Kasumi-1 (cell line): ENCODE measurements at places on chromosomes 16 and 17.

DNA sequence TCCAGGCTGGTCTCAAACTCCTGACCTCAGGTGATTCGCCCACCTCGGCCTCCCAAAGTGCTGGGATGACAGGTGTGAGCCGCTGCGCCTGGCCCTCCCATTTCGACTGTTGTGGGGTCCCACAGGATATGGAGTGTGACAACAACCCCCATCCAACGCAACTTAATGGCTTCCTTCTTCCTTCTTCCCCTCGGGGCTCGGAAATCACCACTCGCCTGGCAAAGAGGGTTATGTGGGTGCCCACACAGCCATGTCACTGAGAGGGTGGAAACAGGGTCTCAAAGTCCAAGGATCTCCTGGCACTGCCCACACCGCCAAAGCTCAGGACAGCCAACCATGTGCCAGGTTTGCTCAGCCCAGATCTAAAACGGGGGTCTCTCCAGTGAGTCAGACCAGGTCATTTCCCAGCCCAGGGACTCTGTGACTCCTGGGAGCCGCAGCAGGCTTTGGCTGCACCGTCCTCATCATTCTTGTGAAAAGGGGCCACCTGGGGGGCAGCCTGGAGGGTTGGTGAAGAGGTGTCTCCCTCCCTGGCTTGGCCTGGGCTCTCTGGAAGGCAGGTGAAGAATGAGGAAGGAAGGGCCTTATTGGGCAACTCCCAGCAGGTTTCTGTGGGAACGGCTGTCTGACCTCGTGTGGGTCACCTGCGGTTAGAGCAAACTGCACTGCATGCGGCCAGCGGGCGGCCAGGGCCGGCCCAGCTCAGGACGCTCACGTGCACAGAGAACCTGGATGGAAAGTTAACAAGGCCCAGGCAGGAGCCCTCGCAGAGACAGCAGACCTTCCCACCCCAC, 25.3 kb upstream of the LITAF start:
- no peak for DNase-seq

DNA sequence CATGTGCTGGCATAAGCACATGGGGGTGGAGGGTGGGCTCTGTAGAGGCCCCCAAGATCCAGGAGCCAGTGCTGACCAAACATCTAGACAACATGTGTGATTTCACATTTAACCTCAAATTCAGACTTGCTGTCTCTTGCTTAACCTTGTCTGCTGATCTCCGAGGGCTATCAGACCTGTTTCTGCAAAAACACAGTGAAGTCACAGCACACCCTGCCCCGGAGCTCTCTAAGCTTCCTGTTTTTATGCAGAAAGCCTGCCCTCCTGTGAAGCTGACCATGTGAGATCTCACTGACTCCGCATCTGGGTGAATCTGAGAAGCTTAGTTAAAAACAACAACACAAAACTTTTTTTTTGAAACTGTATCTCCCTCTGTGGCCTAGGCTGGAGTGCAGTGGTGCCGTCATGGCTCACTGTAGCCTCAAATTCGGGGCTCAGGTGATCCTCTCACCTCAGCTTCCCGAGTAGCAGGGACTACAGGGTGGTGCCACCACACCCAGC, 6.6 kb upstream of the DPEP2 start:
- DNase-seq, result peak; percentile 72

DNA sequence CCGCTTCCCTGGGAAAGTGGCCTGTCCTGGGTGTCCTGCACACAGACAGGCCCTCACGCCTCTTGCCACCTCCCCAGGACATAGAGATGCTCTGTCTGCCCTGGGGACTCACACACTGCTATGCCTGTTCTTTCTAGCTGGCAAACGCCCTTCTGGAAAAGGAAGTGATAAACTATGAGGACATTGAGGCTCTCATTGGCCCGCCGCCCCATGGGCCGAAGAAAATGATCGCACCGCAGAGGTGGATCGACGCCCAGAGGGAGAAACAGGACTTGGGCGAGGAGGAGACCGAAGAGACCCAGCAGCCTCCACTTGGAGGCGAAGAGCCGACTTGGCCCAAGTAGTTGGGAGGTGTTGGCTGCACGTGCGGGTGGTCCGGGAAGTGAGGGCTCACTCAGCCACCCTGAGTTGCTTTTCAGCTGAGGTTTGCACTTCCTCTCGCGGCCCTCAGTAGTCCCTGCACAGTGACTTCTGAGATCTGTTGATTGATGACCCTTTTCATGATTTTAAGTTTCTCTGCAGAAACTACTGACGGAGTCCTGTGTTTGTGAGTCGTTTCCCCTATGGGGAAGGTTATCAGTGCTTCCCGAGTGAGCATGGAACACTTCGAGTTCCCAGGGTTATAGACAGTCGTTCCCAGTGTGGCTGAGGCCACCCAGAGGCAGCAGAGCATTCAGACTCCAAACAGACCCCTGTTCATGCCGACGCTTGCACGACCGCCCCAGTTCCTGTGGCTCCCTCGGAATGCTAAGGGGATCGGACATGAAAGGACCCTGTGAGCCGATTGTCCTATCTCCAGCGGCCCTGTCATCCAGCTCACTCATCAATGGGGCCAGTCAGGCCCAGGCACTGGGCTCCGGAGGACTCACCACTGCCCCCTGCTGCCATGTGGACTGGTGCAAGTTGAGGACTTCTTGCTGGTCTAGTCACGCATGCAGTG, 3.5 kb upstream of the RPL13 start:
- peak; percentile 75 for DNase-seq

GRCh38 chr16:23917621-23918020, 81.8 kb downstream of the PRKCB start:
- DNase-seq, result no peak

DNA sequence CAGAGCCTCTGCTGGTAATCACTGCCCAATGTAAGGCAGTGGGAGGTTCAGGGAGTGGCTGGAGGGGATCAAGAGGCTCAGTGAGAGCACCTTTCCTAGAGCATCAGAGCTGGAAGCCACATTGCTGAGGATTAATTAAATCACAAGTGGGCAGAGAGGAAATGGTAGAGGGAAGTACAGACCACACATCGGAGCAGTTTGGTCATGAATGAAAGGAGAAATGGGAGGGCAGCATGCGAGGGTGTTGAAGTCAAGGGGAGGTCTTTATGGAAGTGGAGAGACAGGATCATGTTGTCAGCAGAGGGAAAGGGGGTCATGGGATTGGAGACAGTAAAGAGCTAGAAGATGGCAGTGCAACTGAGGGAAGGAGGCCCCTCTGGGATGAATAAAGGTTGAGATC, 2.3 kb downstream of the CCL17 start:
- peak; percentile 29 for DNase-seq

DNA sequence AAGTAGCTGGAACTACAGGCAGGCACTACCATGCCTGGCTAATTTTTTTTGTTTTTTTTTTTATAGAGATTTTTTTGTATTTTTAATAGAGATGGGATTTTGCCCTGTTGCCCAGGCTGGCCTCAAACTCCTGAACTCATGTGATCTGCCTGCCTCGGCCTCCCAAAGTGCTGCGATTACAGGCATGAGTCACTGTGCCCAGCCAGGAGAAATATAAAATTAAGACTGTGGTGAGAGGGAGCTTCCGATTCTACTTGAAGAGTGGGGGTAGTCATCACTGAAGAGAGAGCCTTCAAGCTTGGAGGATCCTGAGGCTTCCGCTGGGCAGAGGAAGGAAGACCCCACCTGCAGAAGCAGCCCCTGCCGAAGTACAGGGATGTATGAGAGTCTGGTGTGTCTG, 34.4 kb upstream of the RGS9 start:
- DNase-seq, result peak; percentile 77

DNA sequence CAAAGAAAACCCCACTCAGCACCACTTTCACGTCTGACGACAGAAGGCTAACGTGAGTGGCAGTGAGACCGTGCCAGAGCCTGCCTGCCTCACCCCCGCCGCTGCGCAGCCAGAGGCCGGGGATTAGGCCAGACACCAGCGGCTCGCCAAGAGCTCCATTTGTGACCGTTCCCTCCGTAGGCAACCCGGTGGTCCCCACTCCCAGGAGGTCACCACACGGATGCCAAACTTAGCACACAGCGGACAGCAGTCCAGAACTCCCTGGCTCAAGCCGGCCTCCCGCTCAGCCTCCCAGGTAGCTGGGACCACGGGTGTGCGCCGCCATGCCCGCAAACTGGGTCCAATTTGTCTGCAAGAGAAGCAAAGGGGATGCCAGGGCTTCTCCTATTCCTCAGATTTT, 104.6 kb downstream of the ANKRD11 start:
- no peak for DNase-seq

DNA sequence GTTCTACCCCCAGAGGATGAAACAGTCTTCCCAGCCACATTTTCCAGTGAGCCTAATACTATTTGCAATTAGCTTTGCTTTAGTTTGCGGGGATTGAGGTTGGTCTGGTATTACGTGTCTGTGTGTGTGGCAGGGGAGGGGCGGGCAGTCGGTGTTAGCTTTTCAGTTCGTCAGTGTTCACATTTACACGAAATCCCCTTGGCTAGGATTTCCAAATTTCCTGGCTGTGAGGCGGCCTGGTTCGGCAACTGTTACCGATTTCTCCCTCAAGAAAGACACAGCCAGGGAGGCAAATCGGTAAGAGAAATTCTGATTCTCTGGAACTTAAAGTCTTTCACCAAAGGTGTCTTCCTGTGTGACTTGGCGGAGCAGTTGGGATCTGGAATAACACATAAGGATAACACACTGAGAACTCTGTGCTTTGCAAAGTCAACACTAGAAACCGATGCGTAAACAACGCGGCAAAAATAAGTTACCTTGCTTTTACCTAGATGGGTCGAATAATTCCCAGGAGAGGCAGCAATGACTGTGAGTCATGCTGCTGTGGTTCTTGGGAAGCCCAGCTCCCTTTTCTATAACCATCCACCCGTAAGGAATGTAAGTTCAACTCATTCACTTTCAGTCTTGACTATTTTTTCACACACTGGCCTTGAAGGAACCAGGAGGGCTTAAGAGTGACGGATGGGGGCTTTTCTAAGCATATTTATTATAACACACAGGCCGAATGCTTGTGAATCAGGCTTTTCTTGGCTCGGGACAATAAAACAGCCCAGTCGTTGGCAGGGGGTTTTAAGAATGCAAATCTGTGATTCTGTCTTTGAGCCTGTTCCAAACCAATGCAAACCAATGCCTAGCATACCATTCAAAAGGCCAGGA, 24.2 kb downstream of the GPRC5B start:
- no peak for DNase-seq

- DNase-seq, result no peak
These were observed 161.3 kb downstream of the AATF start for GRCh38 chr17:37109731-37110710.

DNA sequence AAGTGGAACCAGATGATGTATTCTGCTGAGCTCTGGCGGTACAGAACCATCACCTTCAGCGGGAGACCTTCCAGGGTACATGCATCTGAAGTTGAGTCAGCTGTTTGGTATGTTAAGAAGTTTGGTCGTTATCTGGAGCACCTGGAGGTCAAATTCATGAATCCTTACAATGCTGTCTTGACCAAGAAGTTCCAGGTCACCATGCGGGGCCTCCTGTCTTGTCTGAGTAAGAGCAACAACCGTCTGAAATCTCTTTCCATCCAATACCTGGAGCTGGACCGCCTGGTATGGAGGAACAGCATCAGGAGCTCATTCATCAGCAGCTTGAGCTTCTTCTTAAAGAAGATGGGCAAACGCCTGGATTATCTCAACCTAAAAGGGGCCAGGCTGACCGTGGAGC, 4.0 kb downstream of the FBXO39 start:
- DNase-seq, result no peak

DNA sequence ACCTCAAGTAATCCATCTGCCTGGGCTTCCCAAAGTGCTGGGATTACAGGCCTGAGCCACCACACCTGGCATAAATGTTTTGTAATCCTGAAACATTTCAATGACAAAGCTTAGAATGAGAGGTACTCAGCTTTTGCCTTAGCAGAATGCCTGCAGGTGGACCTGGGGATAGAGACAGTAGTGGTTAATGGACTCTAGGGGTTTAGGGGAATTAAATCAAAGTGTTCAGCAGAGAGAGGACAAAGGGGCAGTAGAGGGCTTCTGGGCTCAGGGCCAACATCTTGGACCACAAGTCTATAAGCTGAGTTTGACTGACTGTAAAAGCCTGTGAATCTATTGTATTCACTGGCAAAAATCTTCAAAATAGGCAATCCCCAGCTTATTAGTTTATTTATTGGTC, 36.0 kb upstream of the MED13 start:
- DNase-seq, result no peak

DNA sequence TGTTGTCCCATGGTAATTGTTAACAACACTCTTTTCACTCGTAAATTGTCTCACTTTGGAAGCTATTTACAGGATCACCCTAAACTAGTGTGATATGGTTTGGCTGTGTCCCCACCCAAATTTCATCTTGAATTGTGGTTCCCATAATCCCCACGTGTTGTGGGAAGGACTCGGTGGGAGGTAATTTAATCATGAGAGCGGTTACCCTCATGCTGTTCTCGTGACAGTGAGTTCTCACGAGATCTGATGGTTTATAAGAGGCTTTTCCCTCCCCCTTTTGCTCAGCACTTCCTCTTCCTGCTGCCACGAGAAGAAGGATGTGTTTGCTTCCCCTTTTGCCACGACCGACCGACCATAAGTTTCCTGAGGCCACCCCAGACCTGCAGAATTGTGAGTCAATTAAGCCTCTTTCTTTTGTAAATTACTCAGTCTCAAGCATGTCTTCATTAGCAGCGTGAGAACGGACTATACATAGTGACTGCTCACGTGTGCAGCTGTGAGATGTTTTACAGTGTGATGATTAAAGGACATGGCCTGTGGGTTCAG, 34.4 kb downstream of the DNAH3 start:
- peak; percentile 80 for DNase-seq

- no peak for DNase-seq
These were observed 393 bp upstream of the PSMB10 start for GRCh38 chr16:67936880-67937605.

DNA sequence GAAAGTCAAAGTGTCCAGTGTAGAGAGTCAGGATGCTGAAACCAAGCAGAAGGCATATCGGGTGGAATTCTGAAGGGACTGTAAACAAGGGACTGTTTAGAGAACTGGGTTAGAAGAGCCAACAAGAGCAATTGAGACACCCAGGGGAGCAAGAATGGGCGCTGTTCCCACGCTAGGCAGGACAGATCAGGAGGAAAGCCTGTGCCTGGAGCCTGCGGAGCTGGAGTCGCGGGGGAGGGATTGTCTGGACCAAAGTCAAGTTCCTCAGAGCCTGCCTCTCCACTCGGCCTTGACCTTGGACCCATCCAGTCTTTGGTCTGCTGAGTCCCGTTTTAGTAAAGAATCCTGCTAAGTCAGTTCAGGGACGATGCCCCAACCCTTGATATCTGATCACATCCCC, 14.7 kb upstream of the KLHL36 start:
- no peak for DNase-seq

DNA sequence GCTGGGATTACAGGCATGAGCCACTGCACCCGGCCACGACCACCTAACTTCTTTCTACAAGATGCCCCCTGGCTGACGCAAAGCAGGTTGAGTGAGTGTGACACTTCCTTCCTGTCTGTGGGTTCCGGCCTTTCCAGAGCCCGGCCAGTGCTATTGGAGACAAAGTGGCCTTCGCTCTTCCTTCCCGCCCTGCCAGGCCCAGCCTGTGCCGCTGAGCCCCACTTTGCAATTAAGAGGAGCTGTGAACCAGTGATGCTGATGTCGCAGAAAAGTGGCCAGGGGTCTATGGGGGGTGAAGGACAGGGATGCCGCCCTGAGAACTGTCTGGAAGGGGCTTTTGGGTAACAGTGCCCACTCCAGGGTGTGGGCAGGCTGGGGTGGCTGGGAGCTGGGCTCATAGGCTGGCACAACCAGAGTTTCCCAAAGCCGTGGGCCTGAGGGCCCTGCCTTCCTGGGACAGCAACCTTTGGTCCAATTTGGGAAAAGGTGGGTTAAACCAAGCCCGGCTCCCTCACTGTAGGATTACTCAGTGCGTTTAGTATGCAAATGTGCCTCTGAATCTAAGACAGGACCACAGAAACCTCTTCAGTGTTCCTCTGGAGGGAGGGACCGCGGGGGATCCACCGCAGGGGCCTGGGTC, 174.9 kb downstream of the SEC14L1 start:
- DNase-seq, result no peak

- no peak for DNase-seq
These were observed 112.6 kb downstream of the OR1D5 start for GRCh38 chr17:2950846-2951245.
